ENCODE measurements at places on chromosomes 1 and 21. TPM values are rescaled to one million over a fixed set of nuclear protein-coding genes. Genes with fewer than 3 reads are reported as not detected.

DNA sequence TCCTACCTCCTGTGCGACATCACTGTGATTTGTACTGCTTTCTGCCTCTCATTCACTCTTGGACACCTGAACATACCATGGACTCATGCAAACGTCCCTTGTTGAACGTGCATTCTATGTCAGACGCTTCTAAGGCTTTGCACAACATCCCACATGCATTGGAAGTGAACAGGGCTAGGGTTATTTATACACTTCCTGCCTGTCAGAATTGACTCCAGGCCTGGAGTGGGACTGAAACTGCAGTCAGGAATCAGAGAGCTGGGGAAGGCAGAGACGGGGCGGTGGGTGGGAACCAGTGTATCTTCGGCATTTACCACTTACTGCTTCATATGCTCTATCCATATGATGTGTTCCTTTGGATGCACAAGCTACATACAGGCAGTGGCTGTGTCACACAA lies 81.4 kb upstream of the GALNT2 start:
- peaks cover 51% of the 10 kb centered on the region for H3K27me3 ChIP-seq
- H3K36me3 ChIP-seq: no peaks in the 10 kb centered on the region
- no peak overlapping the region for H3K4me3 ChIP-seq
- no peak overlapping the region for H3K27ac ChIP-seq

OVAAL gene
- total RNA-seq: not detected

TSPEAR gene
- total RNA-seq: not detected

- no peak overlapping the region for H3K27ac ChIP-seq
- no peak for DNase-seq
- H3K27me3 ChIP-seq: peaks cover 13% of the 10 kb centered on the region
- no peaks in the 10 kb centered on the region for H3K4me1 ChIP-seq
- H3K4me3 ChIP-seq: no peak overlapping the region
Observed at GRCh38 chr1:13899856-13900255, 199.9 kb downstream of the PRDM2 start.

DNA sequence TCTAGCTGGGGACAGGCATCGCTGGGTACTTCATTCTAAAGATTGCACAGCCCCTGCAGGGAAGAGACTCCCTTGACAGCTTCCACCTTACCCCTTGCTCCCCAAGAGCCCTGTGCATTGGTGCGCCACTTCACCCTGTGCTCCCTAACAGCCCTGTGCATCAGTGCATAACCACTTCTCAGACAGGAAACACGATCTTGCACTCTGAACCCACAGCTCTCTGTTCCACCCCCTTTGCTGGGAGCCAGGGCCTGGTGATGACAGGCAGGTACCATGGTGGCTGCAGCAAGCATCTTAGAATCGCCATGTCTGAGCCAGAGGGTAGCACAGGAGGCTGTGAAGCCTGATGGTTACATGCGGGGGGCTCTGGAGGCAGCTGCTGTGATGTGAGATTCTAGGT lies 5.0 kb downstream of the ALPL start:
- no peak overlapping the region for H3K27ac ChIP-seq
- peaks cover 16% of the 10 kb centered on the region for H3K27me3 ChIP-seq
- no peak for DNase-seq
- H3K36me3 ChIP-seq: peaks cover 5% of the 10 kb centered on the region

CXADR gene
- 51.7 TPM for total RNA-seq

- H3K4me1 ChIP-seq: peaks cover 20% of the 10 kb centered on the region
- H3K27me3 ChIP-seq: no peaks in the 10 kb centered on the region
- H3K4me3 ChIP-seq: no peak overlapping the region
- no peaks in the 10 kb centered on the region for H3K36me3 ChIP-seq
- no peak overlapping the region for H3K27ac ChIP-seq
Observed at GRCh38 chr21:31363720-31364119, 19.7 kb upstream of the TIAM1 start.

DNA sequence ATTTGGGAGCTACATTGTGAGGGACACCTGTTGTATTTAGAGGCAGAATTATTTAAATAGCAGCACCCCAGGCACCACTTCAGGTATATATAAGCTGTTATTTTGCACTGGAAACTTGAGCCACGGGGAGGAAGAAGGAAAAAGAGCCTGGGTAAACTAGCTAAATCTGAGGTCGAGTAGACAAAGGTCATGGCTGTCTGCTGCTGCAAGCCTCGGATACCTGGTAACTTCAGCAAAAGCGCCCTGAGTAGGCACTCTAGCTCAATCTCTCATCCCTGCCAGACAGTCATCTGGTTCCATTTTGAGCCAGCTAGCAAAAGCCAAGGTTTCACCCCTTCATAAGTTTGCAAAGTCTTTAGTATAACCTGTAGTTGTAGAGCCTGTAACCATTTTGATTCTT lies 101.9 kb upstream of the ZNF644 start:
- no peak overlapping the region for H3K4me3 ChIP-seq
- no peak overlapping the region for H3K27ac ChIP-seq
- no peaks in the 10 kb centered on the region for H3K36me3 ChIP-seq

DNA sequence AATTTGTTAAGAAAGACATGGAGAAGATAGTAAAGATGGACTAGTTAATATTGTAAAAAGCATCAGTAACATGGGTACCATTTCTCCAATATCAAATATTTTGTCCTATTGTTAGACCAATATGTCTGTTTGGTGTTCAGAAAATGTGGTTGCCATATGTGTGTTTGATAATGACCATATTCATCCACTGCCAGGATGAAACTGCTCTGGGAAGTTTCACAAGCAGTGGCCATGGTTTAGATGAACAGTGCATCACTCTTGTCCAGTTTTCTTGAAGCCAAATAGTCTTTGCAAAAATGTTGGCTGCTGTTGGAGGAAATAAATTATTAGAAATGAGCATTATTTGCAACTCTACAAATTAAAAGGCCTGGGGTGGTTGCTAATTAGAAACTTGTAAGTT lies 333.8 kb downstream of the NUF2 start:
- H3K4me1 ChIP-seq: no peaks in the 10 kb centered on the region
- no peaks in the 10 kb centered on the region for H3K36me3 ChIP-seq
- H3K27ac ChIP-seq: no peak overlapping the region
- no peaks in the 10 kb centered on the region for H3K27me3 ChIP-seq
- H3K4me3 ChIP-seq: no peak overlapping the region

All from Calu3 (cell line).